ENCODE measurements at places on chromosomes 6 and 20.

DNA sequence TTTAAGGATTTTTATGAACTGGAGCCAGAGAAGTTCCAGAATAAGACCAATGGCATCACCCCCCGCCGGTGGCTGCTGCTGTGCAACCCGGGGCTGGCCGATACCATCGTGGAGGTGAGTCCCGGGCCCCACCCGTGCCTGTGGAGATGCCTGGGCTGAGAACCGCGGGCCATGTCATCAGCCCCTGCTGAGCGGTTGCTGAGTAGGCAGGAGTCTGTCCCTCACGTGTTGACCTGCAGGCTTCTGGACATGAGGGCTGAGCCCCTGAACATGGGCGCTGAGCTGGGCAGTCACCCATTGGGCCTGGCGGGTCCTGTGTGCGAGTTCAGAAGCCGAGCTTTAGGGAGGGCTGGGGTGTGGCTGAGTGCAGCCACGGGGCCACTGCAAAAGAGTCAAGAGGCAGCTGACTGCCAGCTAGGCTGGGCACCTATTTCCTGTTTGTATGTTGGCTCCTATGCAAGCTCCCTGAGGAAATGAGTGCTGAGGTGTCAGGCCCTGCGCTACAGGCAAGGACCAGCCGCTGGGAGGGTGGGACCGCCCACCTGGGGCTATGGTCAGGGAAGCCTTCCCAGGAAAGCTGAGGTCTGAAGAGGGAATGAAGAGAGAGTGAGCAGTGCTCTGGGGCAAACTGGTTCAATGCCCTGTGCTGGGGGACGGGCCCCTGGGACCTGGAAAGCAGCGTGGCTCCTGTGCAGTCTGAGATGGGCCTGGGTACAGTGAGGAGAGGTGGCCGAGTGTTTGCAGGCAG, 34.3 kb downstream of the PYGB start:
- H3K36me3 ChIP-seq: peaks cover 78% of the 10 kb centered on the region
- no peak overlapping the region for H3K4me3 ChIP-seq
- H3K27me3 ChIP-seq: no peaks in the 10 kb centered on the region
- no peak for DNase-seq
- no peaks in the 10 kb centered on the region for H3K4me1 ChIP-seq

DNA sequence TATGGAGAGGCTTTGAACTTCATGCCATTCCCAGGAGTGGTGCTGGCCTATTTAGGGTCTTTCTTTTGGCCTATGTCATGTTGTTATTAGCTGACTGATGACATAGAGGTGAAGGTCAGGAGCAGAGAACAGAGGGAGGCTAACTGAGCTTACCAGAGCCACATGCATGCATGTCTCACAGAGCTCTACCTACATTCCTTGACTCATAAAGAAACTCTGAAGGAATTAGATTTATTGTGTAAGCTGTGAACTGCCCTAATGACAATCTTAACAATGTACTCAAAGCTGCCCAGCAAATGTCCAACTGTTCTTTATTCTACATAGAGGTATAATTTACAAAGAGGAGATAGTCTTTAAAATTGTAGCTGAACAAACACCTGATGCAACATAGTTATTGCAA, 192.7 kb upstream of the CNR1 start:
- H3K4me1 ChIP-seq: no peaks in the 10 kb centered on the region
- no peak overlapping the region for H3K27ac ChIP-seq
- no peak overlapping the region for H3K4me3 ChIP-seq

GRCh38 chr6:97674802-97675201, 391.8 kb upstream of the MMS22L start:
- H3K4me1 ChIP-seq: peaks cover 5% of the 10 kb centered on the region
- no peak overlapping the region for H3K27ac ChIP-seq
- no peaks in the 10 kb centered on the region for H3K36me3 ChIP-seq
- DNase-seq: peak; percentile 90
- no peak overlapping the region for H3K4me3 ChIP-seq
- no peaks in the 10 kb centered on the region for H3K27me3 ChIP-seq

DNA sequence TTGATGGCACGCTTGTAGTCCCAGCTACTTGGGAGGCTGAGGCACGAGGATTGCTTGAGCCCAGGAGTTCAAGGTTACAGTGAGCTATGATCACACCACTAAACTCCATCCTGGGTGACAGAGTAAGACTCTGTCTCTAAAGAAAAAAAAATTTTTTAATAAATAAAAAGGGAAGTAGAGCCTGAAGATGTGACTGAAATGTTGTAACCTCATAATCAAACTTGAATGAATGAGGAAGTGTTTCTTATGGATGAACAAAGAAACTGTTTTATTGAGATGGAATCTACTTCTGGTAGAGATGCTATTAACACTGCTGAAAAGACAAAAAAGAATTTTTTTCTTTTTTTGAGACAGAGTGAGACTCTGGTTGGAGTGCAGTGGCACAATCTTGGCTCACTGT, 6.7 kb downstream of the MAK start:
- DNase-seq: no peak
- H3K27ac ChIP-seq: no peak overlapping the region
- no peak overlapping the region for H3K4me3 ChIP-seq
- H3K36me3 ChIP-seq: no peaks in the 10 kb centered on the region

- H3K27me3 ChIP-seq: no peaks in the 10 kb centered on the region
- no peak overlapping the region for H3K4me3 ChIP-seq
- DNase-seq: no peak
- H3K27ac ChIP-seq: no peak overlapping the region
Observed at GRCh38 chr20:43838703-43839060, 76.0 kb upstream of the TOX2 start.

DNA sequence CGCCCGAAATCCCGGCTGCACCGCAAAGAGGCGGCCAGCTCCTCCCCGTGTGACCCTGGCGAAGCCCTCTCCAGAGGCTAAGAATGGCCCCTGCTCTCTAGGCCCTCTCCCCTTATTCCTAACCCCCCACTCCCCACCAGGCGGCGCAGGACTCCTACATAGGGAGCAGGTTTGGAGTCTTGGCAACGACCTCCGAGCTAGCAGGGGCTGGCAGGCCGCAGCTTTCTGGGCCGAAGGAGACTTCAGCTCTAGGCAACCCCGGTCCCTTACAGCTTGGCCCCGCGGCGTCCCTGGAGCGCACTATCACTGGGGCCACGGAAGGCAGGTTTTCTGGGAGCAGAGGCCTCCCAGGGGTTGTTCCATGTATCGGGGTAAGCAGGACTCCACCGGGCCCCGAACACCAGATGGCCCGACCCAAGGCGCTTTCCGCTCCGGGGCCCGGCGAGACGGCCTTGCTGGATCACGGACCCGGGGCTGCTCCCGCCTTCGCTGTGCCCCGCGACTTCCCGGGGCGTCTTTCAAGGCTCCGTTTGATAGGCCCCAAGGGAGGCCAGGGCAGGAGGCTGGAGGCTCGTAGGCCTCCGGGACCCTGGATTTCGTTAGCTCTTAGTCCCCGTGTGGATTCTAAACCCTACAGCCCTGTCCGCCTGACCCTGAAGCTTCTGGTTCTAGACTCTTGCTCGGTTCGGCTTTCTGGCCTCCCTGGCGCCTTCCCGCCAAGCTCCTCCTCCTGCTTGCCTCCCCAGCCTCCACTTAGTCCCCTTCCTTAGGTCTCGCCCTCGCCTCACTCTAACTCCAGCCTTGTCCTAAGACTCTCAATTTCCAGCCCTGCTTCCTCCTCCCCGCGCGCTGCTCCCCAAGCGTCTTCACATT, 1.9 kb downstream of the SLC32A1 start:
- no peak overlapping the region for H3K27ac ChIP-seq
- peaks cover 92% of the 10 kb centered on the region for H3K27me3 ChIP-seq
- H3K4me1 ChIP-seq: no peaks in the 10 kb centered on the region
- no peaks in the 10 kb centered on the region for H3K36me3 ChIP-seq

GRCh38 chr6:118187568-118188164, 280.6 kb downstream of the SLC35F1 start:
- DNase-seq: no peak
- H3K36me3 ChIP-seq: no peaks in the 10 kb centered on the region
- no peaks in the 10 kb centered on the region for H3K4me1 ChIP-seq
- no peak overlapping the region for H3K4me3 ChIP-seq
- no peaks in the 10 kb centered on the region for H3K27me3 ChIP-seq

GRCh38 chr6:157563611-157564284, 182.8 kb downstream of the ZDHHC14 start:
- no peak overlapping the region for H3K4me3 ChIP-seq

DNA sequence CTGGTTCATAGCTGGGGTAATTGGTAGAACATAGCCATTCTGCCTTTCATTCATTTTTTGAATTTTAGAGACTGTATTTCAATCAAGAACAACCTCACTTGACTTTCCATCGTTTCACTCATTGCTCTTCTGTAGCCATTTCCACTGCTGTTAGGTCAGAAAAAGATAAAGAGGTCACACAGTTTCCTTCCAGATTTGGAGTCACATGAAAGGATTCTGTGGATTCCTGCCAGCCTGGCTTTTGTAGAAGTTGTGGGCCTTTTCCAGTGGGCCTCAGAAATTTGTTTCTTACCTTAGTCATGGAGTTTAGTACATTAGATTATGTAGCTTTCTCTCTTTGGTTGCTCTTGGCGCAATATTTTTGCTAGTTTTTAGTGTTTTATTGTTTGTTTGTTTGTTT, 157.8 kb downstream of the SASH1 start:
- peaks cover 16% of the 10 kb centered on the region for H3K4me1 ChIP-seq
- no peak overlapping the region for H3K4me3 ChIP-seq
- H3K36me3 ChIP-seq: no peaks in the 10 kb centered on the region
- DNase-seq: no peak
- no peak overlapping the region for H3K27ac ChIP-seq
- H3K27me3 ChIP-seq: no peaks in the 10 kb centered on the region

GRCh38 chr20:10696650-10697049, 22.9 kb upstream of the JAG1 start:
- H3K36me3 ChIP-seq: no peaks in the 10 kb centered on the region
- no peak overlapping the region for H3K4me3 ChIP-seq
- no peaks in the 10 kb centered on the region for H3K27me3 ChIP-seq

GRCh38 chr20:44540834-44541233, 19.0 kb upstream of the SERINC3 start:
- peak; percentile 86 for DNase-seq
- H3K27ac ChIP-seq: no peak overlapping the region
- H3K4me3 ChIP-seq: no peak overlapping the region
- H3K36me3 ChIP-seq: no peaks in the 10 kb centered on the region
- H3K4me1 ChIP-seq: no peaks in the 10 kb centered on the region

GRCh38 chr20:23039885-23040508, 4.9 kb downstream of the SSTR4 start:
- no peak overlapping the region for H3K27ac ChIP-seq
- peaks cover 44% of the 10 kb centered on the region for H3K27me3 ChIP-seq
- DNase-seq: no peak
- H3K36me3 ChIP-seq: no peaks in the 10 kb centered on the region
- H3K4me3 ChIP-seq: no peak overlapping the region
- no peaks in the 10 kb centered on the region for H3K4me1 ChIP-seq

DNA sequence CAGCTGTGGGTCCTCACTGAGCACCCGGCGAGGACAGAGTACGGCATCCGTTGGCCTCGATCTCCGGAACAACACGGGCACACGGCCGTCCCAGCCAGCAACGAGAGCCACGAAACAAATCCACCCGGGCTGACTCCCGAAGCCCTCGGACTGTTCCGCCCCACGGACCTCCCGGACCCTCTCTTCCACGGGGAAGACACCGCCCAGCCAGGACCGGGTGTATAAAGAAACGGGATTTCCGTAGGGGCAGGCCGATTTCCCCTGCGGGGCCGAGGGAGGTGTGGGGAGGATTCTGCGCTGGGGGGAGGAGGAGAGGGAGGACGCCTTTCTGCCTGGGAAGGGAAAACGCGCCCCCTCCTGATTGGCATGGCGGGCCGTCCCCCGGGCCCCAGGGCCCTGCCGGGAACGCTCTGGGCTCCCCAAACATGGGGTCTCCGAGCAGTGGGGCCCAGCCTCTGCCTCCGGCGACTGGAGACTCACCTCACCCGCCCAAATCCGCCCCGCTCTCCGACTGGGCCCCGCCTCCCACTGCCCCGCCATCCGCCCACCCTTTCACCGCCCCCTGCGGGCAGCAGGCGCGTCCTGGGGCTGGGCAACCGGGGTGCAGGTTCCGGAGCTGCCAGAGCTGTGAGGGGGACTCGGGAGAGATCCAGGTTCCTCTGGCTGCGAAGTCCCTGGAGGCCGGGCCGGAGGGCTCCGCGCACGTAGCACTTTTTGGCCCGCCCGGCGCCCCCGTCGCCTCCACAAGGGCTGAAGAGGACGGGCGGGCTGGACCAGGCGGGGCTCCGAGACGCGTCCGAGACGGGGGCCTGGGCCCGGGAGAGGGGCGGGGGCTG, 679 bp upstream of the PPDPF start:
- DNase-seq: peak; percentile 29
- peaks cover 23% of the 10 kb centered on the region for H3K36me3 ChIP-seq
- H3K4me3 ChIP-seq: peak overlapping the region; percentile 97
- H3K27me3 ChIP-seq: no peaks in the 10 kb centered on the region
- H3K4me1 ChIP-seq: peaks cover 13% of the 10 kb centered on the region

DNA sequence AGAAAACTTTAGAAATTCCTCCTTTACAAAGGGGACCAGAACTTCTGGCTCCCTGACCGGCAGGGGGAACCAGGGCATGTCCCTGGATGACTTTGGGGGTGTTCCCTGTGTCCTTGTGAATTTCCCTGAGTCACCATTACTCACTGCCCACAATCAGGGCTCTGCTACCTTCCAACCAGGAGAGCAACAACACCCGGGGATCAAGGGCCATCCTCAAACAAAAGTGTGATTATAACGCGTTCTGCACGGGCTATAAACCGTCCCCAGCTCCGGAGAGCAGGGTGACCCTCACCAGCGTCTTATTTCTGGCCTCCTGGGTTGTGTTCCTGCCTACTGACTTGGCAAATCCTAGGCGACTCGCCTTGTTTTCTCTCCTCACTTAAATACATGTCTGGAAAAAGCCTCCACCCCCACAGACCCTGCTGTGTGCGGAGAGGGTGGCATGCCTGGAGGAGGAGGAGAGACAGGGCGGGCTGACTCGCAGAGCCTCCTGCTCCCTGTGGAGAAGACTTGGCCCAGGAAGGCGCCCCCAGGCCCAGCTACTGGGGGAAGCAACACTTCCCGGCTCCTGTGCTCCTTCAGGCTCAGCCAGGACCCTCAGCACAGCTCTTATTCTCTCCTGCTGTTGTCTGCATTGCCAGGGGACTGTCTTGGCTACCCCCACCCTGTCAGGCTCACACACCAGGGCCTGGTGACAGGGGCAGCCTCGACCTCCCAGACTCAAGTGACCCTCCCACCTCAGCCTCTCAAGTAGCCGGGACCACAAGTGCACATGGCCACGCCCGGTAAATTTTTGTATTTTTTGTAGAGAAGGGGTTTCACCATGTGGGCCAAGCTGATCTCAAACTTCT, 54.1 kb downstream of the FGD2 start:
- DNase-seq: peak; percentile 97
- peaks cover 12% of the 10 kb centered on the region for H3K4me1 ChIP-seq
- H3K27me3 ChIP-seq: no peaks in the 10 kb centered on the region

DNA sequence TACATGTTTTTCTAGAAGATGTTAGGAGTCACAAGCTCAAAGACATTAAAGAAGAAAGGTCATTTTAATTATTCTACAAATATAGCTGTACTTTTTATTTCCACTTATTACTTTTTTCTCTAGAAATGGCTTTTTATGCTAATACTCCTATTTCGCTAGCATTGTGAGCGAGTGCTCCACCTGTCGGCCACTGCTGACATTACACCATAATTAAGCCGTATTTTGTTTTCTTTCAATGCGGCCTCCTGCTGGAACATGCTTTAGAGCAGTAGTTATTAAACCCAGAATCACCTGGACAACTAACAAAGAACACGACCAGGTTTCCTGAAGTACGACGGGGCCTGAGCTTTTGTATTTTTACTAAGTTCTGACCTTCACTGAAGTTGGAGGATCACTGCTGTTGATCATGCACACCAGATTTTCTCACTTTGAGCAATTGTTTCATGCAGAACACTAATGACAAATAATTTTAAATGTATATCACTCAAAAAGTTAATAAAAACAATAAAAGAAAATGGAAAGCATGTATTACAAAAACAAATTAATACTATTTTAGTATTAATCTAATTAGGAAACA, 74.1 kb upstream of the PAK5 start:
- H3K27me3 ChIP-seq: peaks cover 4% of the 10 kb centered on the region
- H3K4me1 ChIP-seq: no peaks in the 10 kb centered on the region
- DNase-seq: peak; percentile 42
- H3K36me3 ChIP-seq: no peaks in the 10 kb centered on the region
- H3K4me3 ChIP-seq: no peak overlapping the region
